Heart right ventricle (tissue), 16 donors: ENCODE measurements at places on chromosomes 3 and 15. TPM values are rescaled to one million over a fixed set of nuclear protein-coding genes. Genes with fewer than 3 reads are reported as not detected.

Gene PLSCR4
- total RNA-seq = 8.8 TPM

GRCh38 chr3:59446775-59447465 lies 397.1 kb upstream of the CFAP20DC start:
- H3K36me3 ChIP-seq = no peaks in the 10 kb centered on the region
- H3K27ac ChIP-seq = no peak overlapping the region
- H3K4me1 ChIP-seq = peaks cover 9% of the 10 kb centered on the region
- H3K27me3 ChIP-seq = no peaks in the 10 kb centered on the region

GRCh38 chr3:151015767-151016477 lies 43.4 kb upstream of the CLRN1 start:
- H3K27me3 ChIP-seq = no peaks in the 10 kb centered on the region
- no peak for DNase-seq
- H3K4me1 ChIP-seq = no peaks in the 10 kb centered on the region

DNA sequence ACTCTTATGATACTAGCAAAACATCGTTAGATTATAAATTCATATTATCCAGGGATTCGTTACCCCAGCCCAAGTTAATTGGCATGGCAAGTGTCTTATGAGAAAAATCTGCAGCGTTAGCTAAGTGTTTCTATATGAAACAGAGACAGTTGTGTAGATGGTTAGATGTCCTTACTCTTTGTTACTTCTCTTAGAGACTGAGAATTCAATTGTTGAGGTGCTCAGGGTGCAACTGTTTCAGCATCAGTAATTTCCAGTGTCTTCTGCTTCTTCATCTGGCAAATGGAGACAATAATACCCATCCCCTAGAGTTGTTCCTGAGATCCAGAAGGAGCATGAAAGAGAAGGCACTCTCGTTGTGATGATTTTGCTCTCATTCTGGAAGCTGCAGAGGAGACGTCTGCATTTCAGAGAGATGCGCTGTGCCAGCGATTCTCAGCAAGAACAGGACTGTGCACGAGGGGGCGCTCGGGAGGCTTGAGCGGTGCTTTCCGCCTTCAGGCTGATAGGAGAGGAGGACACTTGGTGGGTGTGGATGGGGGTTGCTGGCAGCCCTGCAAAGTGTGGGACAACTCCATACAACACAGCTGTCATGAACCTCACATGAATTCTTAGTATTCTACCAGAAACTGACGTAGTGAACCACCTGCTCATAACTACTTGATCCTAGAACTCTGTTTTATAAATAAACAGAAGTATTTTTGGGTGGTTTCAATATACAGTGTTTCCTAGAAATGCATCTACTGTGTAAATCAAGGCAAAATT lies 39.7 kb upstream of the SPSB4 start:
- H3K27ac ChIP-seq = no peak overlapping the region
- no peaks in the 10 kb centered on the region for H3K36me3 ChIP-seq
- DNase-seq = peak; percentile 85
- H3K27me3 ChIP-seq = no peaks in the 10 kb centered on the region

Gene NDUFB5
- 386 TPM for total RNA-seq
